ENCODE measurements at places on chromosomes 4 and X.

GRCh38 chr4:26715636-26716242 is 131.9 kb downstream of the TBC1D19 start:
- no peak for DNase-seq

DNA sequence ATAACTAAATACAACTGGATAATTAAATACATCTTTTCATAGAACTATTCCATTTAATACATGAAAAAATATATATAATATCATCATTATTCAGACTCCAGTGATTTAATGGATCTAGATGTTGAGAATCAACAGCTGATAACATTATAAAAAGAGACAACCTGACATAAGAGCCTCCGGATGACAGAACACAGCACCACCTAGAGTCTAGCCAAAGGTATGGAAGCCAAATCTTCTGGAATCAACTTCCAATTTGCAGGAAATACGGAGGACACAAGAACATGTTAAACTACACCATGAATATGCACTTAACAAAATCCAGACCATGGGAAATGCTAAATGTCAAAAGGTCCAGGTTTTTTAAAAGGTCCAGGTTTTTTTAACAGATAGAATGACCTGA is 55.0 kb downstream of the LRBA start:
- no peak for DNase-seq

GRCh38 chr4:81498551-81499099 is 26.9 kb upstream of the RASGEF1B start:
- DNase-seq = no peak

DNA sequence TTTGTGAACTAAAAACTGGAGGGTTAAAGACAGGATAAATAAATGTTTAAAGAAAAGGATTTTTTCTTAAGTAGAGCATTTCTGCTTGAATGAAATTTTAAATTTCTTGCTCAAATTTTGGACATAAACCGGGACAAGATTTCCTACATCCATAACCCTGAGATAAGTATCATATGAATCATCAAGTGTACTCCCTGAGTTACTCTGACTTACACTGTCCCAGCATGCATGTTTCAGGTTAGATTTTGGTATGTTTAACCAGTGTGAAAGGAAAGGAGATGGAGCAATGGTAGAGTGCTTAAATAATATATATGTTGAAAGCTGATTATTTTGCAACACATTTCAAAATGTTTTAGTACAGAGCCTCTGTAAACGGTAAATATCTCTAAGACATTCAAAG is 175.2 kb downstream of the ADGRL3 start:
- DNase-seq = no peak

DNA sequence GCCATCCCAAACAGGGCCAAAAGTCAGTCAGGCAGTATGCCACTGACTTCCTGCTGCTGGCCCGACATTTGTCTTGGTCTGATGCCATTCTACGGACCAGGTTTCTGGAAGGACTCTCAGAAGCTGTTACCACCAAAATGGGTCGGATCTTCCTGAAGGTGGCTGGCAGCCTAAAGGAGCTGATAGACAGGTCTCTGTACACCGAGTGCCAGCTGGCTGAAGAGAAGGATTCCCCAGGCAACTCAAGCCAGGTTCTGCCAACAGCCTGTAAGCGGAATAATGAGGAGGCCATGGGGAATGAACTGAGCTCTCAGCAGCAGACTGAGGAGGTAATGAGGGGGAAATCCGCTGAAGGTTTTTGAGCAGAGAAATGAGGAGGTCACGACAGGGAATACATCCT is 95.7 kb downstream of the RTL9 start:
- no peak for DNase-seq

- DNase-seq = no peak
Observed at GRCh38 chr4:27218013-27218412, 357.4 kb downstream of the STIM2 start.

DNA sequence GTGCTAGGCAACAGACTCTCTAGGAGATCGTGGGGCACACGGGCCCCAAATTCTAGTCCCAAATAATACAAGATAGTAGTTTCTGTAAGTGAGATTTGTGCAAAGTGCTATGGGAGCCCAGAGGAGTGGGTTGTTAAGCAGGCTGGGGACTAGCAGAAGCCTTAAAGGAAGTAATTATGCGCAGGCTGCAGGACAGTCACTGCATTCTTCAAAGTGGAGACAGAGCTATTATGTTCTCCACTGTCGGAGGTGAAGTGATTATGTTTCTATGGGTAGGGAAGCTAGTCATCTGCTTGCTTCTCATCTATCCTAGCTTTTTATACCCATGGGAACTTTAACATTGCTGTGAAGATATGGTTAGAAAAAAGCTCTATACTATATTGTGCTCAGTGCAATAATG is 154.2 kb downstream of the CPE start:
- no peak for DNase-seq

DNA sequence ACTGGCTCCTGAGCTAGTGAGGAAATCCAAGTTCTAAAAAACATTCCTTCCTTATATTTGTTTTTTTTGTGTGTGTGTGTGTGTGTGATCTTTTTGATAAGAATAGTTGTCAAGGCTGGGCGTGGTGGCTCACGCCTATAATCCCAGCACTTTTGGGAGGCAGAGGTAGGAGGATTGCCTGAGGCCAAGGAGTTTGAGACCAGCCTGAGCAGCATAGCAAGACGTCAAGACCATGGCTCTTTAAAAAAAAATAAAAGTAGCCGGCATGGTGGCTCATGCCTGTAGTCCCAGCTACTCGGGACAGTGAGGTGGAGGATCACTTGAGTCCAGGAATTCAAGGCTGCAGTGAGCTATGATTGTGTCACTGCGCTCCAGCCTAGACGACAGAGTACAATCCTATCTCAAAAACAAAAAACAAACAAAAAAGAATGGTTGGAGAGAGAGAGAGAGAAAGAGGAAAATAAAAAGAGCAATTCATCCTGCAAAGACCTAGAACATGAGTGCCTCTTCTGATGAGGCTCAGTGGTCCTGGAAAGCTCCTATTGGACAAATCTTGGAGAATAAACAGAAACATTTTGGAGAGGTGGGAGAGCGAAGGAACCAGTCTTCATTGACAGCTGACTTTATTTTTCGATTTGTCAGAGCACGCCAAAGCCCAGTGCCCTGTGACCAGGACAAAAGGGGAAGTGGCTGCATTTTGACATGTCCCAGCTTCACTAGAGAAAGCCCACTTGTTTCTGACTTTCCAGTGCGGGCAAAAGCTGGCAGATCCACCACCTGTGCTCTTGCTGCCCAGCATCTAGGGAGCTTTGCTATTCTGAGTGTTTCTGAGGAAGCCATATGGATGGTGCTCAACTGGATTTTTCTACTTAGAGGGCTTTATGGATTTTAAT is 244.7 kb downstream of the PALLD start:
- no peak for DNase-seq

GRCh38 chr4:52019936-52020657 is at the start of gene LRRC66:
Gene LRRC66, minus strand, starts transcription at chr4:52020363. Its CDS starts 2,750 bp downstream, at chr4:52017613.
- no peak for DNase-seq

DNA sequence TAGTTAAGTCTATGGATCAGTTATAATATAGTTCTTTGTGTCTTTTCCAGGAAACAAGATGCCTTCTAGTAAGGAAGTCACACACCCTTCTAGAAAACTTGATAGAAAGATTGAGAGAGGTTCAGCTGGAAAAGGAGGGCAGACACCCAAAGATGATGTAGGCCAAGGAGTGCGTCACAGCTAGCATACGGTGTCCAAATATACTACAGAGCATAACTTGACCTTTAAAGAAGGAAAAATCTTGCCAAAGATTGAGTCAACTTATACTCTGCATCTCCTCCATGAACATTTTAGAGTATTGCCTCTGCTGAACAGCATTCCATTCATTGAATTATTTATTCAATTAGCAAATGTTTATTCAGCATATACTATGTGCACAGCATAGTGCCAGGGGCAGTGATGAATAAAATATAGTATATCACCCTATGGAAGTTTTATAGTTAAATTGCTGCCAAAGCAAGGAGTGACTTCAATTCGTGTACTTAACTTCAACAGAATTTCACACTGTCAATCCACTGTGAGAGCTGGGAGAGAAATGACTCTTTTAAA is 51.9 kb upstream of the SLC6A14 start:
- DNase-seq = no peak
